ENCODE measurements at places on chromosomes 16 and 17.

- DNase-seq: peak; percentile 87
Observed at GRCh38 chr17:51056813-51057510, 63.7 kb downstream of the SPAG9 start.

DNA sequence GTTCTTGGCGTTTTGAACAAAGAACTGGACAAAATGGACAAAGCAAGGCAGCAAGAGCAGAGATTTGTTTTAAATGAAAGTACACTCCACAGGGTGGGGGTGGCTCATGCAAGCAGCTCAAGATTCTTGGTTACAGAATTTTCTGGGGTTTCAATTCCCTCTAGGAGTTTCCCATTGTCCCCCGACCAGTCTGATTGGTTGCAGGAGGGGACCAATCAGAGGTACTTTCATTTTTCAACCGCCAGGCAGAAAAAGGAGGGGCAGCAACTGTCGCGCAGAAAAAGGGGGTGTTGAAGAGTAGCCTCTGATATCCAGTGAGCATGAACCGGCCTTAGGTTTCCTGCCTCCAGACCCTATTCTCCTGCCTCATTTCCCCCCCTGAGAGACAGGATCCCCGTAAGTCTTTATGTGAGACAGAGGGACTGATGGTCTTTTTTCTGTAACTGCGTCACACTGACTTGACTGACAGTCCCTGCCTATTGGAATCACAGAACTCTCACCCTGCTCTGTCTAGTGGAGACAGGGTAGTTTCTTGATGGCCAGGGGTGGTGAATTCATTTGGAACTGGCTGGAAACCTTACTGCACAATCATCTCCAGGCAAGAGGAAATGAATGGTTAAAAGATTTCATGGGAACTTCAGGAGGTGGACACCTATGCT lies 59.4 kb upstream of the ALOX12 start:
- DNase-seq: no peak

GRCh38 chr17:16189791-16190348 lies 25.5 kb downstream of the NCOR1 start:
- DNase-seq: no peak

DNA sequence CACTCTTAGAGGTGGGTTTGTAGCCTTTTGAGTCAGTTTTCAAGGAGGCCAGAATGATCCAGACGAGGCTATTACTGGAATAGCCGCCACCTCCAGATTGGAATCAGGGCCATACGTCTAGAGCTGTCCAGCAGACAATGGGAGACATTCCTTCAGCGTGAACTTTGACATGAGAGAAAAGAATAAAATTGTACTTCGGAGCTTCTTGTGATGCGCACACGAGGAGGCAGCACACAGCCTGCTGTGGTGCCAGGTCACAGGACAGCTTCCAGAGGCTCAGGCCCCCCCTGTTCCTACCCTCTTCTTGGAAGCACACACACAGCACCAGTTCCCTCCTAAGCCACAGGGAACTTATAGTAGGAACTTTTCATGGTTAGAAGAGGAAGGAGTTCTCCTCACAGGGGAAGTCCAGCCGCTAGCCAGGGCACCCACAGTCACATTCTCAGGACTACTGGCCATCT lies 81.0 kb downstream of the VPS53 start:
- no peak for DNase-seq

DNA sequence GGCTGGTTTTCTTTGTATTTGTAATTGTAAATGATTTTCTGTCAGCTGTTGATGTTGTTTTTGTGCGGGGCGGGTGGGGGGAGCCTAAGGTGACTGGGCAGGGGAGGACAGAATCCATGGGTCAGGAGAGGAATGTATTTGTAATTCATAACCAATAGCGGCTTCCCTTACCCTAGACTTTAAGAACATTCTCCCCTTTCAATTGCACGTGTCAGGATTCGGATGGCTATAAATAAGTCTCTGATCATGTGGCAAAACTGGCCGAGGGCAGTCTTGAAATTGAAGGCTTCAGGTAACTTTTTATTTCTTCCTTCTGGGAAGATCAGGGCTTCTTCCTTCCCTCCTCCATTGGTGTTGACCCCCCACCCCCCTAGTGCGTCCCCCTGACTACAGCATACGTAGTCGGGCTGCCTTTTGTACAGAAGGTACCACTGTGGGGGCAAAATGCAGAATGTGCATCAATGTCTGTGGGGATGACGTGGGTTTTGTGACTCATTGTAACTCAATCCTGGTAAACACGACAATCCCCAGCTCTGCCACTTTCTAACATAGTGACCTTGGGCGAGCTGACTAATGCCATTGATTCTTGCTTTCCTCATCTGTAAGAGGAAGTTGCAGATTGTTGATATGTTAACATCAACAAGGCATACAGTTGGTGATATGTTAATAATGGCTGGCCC lies 16.2 kb downstream of the MARCHF10 start:
- peak; percentile 75 for DNase-seq

GRCh38 chr16:89135971-89136765 lies 35.4 kb upstream of the CDH15 start:
- no peak for DNase-seq

- no peak for DNase-seq
Observed at GRCh38 chr16:72050769-72051464, 3.4 kb upstream of the HP start.

DNA sequence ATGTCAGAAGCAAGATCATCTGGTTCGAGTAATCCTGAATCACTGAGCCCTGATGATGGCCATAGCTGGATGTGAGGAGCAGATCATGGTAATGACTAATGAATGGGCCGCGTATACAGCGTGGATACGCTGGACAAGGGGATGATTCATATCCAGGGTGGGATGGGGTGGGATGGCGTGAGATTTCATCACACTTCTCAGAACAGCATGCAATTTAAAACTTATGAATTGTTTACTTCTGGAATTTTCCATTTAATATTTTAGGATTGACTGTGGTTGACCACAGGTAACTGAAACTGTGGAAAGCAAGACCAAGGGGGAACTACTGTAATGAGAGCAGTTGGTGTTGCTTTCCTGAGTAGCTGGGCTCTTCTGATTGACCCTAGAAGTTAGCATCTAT lies 225.5 kb downstream of the STX8 start:
- peak; percentile 78 for DNase-seq

- DNase-seq: no peak
Observed at GRCh38 chr17:29140631-29141513, 39.3 kb downstream of the MYO18A start.

GRCh38 chr16:89828199-89828869 lies at the start of gene SPIRE2:
Gene SPIRE2, plus strand, starts transcription at chr16:89828475. Its CDS starts 76 bp downstream, at chr16:89828551.
- no peak for DNase-seq

GRCh38 chr16:28139530-28139929 lies 72.2 kb downstream of the XPO6 start:
- no peak for DNase-seq

- DNase-seq: no peak
Observed at GRCh38 chr17:29190592-29191207, 10.5 kb upstream of the MYO18A start.

DNA sequence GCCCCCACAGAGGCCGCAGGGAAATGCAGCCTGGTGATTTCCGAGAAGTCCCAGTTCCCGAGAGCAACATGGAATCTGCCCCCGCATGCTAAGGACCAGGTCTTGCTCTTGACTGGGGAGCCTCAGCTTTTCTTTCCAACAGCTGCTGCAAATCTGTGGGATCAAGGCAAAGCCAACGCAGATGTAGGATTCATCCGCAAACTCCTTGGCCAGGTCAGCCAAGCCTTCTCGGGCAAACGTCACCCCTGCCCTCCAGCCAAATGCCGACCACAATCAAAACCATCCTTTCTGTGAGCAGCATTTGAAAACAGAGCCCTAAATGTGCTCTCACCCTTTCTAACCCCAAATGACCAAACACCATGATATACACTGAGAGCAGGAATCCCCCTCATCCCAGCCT lies 54.0 kb downstream of the MRM3 start:
- peak; percentile 62 for DNase-seq

GRCh38 chr17:1640329-1641064 lies 5.0 kb downstream of the SCARF1 start:
- no peak for DNase-seq

- DNase-seq: no peak
Observed at GRCh38 chr17:75442168-75443103, 14.0 kb upstream of the TMEM94 start.

- DNase-seq: no peak
Observed at GRCh38 chr16:21523411-21524067, 75.8 kb upstream of the METTL9 start.

DNA sequence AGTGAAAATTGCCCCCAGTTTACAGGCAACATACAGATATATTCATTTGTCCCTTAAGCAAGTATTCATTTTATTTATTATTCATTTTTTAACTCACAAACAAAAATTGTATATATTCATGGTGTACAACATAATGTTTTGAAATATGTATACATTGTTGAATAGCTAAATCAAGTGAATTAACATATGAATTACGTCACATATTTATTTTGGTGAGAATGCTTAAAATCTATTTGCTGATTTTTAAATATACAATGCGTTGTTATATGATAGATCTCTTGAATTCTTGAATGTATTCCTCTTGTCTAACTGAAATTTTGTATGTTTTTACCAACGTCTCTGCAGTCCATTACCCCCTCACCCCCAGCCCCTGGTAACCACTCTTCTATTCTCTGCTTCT lies 63.4 kb upstream of the CDH13 start:
- no peak for DNase-seq

- no peak for DNase-seq
Observed at GRCh38 chr17:78999056-78999768, 10.4 kb downstream of the CANT1 start.

DNA sequence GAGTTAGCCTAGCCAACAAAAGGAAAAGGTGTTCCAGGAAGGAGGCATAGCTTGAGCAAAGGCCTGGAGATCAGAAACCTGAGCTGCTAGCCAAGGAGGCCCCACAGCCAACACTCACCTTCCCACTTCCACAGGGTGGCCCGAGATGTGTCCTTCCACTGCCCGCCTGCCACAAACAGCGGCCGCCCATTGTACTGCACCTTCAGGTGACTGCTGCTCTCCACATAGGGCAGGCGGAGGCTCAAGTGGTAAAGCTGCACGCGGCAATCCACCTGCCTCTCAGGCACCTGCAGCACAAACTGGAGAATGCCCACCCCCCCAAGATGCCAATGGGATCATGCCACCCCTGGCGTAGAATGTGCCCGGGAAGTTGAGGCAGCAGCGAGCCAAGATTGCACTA lies 111.5 kb downstream of the RMI2 start:
- no peak for DNase-seq
